Pancreas (tissue), 10 donors: ENCODE measurements at places on chromosomes 16 and 17. TPM values are rescaled to one million over a fixed set of nuclear protein-coding genes. Genes with fewer than 3 reads are reported as not detected.
A peak's percentile ranks its signal among the peaks of the same experiment; 100 is the strongest.

SLFN5 gene
- total RNA-seq, result 7.5 TPM

KRTAP3-2 gene
- not detected for total RNA-seq

UNC13D gene
- 10.4 TPM for total RNA-seq

GLP2R gene
- 0.66 TPM for total RNA-seq

SMIM5 gene
- total RNA-seq, result 0.55 TPM

CLEC18A gene
- total RNA-seq, result 0.28 TPM

SLC6A2 gene
- total RNA-seq, result 0.25 TPM

VAT1 gene
- total RNA-seq, result 78.6 TPM

ASPHD1 gene
- 7.6 TPM for total RNA-seq

SAMD14 gene
- 0.24 TPM for total RNA-seq

MARVELD3 gene
- total RNA-seq, result 11.7 TPM

GRCh38 chr17:50289278-50289677, 15.0 kb downstream of the TMEM92 start:
- no peaks in the 10 kb centered on the region for H3K27me3 ChIP-seq
- no peaks in the 10 kb centered on the region for H3K36me3 ChIP-seq
- H3K4me3 ChIP-seq, result no peak overlapping the region

DNA sequence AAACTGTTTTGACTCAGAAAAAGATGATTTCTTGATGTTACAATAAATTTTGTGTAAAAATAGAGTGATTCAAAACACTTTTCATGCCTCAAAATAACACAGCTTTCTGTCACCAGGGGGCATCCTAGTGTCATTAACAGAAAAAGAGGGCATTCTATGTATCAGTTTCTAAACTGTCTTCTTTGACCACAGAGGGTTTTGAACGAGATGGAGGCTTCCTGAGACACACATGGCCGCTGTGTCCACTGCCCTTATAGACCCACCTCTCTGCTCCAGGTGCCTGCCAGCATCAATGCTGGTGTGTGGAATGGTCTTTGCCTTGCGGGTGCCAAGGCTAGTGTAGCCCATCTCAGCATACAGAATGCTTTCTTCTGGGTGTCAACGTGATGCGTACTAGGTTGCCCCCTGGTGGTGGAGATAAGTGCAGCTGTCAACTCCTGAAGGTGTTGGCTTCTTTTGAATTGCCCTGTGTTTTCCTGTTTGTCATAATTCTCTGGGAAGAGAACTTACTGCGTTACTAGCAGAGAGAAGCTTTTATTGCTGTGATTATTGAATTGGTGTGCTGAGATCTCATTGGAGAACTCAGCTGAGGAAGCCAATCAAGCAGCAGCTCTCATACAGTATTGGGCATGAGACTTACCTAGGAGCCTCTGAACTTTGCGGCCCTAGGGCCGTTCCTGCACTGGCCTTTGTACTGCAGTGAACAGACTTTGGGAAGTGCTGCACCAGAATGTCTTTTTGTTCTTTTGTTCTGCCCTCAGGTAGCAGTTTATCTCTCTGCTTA, 38.6 kb downstream of the USP10 start:
- no peaks in the 10 kb centered on the region for H3K36me3 ChIP-seq
- H3K4me3 ChIP-seq, result no peak overlapping the region
- no peaks in the 10 kb centered on the region for H3K27me3 ChIP-seq
- H3K27ac ChIP-seq, result no peak overlapping the region
- peaks cover 5% of the 10 kb centered on the region for H3K4me1 ChIP-seq
- DNase-seq, result no peak

GRCh38 chr17:8574687-8575086, 55.8 kb downstream of the MYH10 start:
- H3K27ac ChIP-seq, result no peak overlapping the region
- no peaks in the 10 kb centered on the region for H3K27me3 ChIP-seq
- H3K36me3 ChIP-seq, result no peaks in the 10 kb centered on the region
- H3K4me3 ChIP-seq, result no peak overlapping the region

DNA sequence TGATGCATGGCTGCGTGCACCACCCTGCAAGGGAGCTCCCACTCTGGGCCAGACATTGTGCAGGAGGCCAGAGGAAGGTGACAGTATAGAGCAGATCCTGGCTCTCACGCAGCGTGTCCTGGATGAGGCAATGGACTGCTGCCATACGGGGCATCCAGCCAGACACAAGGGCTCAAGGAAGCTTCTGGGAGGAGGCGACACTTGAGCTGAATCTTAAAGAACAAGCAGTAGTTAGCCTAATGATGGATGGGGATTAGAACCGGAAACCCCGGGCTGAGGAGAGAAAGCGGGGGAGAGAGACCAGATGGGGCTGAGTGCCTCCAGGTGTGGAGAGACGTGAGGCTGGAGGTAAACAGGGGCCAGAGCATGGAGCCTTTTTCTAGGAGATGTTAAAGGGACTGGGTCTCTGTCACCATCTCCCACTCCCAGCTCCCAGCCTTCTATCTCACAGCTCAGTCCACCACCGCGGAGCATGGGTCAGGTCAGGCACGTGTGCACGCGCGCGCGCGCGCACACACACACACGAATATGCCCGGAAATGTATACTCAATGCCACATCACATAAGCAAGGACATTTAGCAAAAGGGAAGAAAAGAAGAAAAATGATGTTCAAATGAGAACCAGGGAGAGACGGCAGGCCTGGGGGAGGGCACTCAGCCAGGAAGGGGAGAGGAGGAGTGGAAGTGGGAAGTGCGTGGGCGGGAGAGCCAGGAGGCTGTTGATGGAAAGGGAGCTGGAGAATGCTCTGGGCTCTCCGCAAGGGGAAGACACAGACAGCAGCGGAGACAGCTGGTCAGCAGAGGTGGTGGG, 46.3 kb downstream of the CCDC42 start:
- no peaks in the 10 kb centered on the region for H3K27me3 ChIP-seq
- no peak overlapping the region for H3K4me3 ChIP-seq
- no peak for DNase-seq
- H3K4me1 ChIP-seq, result no peaks in the 10 kb centered on the region
- H3K36me3 ChIP-seq, result no peaks in the 10 kb centered on the region

DNA sequence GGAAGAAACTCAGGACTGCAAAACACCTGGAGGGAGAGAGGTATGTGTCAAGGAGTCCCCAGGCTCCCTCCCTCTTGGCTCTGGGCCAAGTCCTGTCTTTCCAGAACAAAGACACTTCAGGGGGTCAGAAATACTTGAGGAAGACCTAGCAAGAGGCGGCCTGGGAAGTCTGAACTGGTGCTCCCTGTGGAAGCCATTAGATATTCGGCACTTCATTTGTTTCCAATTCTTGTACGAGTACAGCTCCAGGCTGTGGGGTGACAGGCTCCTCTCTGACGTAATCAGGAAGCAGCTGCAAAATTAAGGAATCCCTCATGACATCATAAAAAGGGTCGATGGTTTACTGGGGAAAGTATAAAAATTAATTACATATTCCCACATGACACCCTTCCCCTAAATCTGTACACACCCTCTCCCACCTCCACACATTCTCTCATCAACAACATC, 108.7 kb downstream of the SMG6 start:
- H3K27ac ChIP-seq, result no peak overlapping the region
- no peak overlapping the region for H3K4me3 ChIP-seq
- H3K27me3 ChIP-seq, result no peaks in the 10 kb centered on the region
- no peak for DNase-seq

DNA sequence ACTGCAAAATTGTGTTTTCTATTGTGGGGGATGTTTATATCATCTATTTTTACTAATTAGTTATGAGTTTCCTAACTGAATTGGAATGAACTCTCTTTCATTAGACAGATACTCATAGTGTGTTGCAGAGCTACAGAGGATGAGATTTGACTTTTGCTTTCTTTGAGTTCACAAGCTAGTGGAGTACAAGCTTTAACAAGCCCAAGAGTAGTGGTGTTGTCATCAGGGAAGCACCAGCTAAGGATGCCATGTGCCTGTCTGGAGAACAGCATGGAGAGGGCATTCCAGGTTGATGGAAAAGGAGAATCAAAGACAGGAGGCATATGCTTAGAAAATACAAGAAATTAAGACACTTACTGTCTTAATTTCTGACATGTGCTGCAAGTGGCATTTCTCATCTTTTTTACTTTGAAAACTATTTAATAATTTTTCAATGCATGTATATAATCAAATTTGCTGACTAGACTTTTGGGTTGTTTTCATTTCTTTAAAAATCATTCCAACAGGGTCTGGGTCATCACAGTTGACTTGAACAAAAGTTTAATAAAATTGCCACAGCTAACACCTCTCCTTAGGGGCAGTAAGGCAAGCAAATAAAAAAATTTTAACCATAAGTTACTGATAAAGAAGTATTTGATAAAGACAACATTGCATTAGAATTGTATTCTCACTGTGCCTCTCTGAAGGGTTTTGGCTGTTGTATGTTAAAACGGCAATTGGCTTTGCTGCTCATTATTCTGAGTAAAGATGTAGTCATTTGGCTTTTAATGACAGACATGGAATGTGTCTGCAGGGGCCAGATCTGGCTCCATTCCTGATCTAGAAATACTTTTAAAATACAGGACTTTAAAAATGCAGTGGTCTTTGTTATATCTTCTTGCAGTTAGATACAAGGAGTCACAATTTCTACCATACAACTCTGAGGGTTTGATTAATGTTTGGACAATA, 323.7 kb upstream of the CDH11 start:
- no peaks in the 10 kb centered on the region for H3K36me3 ChIP-seq
- H3K27me3 ChIP-seq, result no peaks in the 10 kb centered on the region
- H3K4me3 ChIP-seq, result no peak overlapping the region
- DNase-seq, result no peak

GRCh38 chr17:37292429-37293139, 83.2 kb upstream of the C17orf78 start:
- no peaks in the 10 kb centered on the region for H3K27me3 ChIP-seq
- H3K4me3 ChIP-seq, result no peak overlapping the region
- H3K4me1 ChIP-seq, result peaks cover 19% of the 10 kb centered on the region
- no peaks in the 10 kb centered on the region for H3K36me3 ChIP-seq
- DNase-seq, result no peak
- H3K27ac ChIP-seq, result no peak overlapping the region

DNA sequence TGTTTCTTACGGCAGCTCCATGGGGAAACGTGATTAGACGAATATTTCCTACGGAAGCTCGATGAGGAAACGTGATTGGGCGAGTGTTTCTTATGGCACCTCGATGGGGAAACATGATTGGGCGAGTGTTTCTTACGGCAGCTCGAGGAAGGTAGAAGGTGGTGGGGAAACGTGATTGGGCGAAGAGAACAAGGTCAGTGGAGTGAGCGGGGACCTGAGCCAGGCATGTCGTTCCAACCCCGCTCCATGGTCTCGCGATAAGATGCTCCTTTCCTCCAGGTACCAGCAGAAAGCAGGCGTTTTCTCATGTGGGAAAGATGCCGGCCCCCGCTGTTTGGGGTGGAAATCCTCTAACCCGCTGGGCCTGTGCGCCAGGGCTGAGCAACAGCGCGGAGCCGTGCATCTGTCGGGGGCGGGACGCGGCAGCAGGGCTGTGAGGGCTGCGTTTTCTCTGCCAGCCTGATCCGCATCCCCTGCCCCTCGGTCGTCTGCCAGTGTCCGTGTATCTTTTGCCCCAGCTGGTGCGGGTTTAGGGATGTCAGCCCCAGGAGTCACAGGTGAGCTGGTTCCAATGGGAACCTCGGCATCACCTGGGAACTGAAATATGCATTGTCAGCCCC, 25.6 kb upstream of the DOC2B start:
- peak; percentile 52 for DNase-seq
- no peak overlapping the region for H3K27ac ChIP-seq
- H3K36me3 ChIP-seq, result peaks cover 18% of the 10 kb centered on the region
- H3K27me3 ChIP-seq, result no peaks in the 10 kb centered on the region
- no peak overlapping the region for H3K4me3 ChIP-seq

GRCh38 chr17:77496831-77497577, 356.2 kb downstream of the SEC14L1 start:
- no peak overlapping the region for H3K4me3 ChIP-seq
- H3K36me3 ChIP-seq, result no peaks in the 10 kb centered on the region
- no peaks in the 10 kb centered on the region for H3K4me1 ChIP-seq
- DNase-seq, result no peak

DNA sequence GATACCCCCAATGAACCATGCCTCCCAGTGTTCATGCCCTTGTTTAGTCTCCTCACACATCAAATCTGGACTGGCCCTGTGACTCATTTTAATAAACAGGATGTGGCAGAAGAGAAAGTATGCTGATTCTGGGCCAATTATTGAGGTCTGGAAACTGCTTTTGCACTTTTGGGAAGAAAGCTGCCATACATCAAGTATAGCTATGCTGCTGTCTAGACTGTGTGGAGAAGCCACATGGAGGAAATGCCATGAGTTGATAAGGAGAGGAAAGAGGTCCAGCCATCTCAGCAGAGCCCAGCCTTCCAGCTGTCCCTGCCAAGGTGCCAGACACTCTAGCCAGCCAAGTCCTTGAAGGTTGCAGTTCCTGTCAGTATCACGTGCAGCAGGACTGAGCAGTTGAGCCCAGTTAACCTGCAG, 16.7 kb downstream of the RPRML start:
- no peaks in the 10 kb centered on the region for H3K27me3 ChIP-seq
- H3K4me1 ChIP-seq, result no peaks in the 10 kb centered on the region
- H3K4me3 ChIP-seq, result no peak overlapping the region

- peaks cover 8% of the 10 kb centered on the region for H3K4me1 ChIP-seq
- DNase-seq, result no peak
- no peak overlapping the region for H3K4me3 ChIP-seq
- no peaks in the 10 kb centered on the region for H3K36me3 ChIP-seq
Observed at GRCh38 chr17:4580291-4580690, 4.0 kb upstream of the SMTNL2 start.

- peaks cover 10% of the 10 kb centered on the region for H3K36me3 ChIP-seq
- H3K4me1 ChIP-seq, result peaks cover 13% of the 10 kb centered on the region
- H3K27ac ChIP-seq, result peak overlapping the region; percentile 37
- DNase-seq, result peak; percentile 74
- H3K4me3 ChIP-seq, result no peak overlapping the region
Observed at GRCh38 chr17:82238472-82239201, 9.8 kb downstream of the SLC16A3 start.

GRCh38 chr16:81816793-81817210, 37.7 kb downstream of the PLCG2 start:
- H3K4me1 ChIP-seq, result no peaks in the 10 kb centered on the region
- H3K36me3 ChIP-seq, result no peaks in the 10 kb centered on the region
- H3K27ac ChIP-seq, result no peak overlapping the region
- H3K27me3 ChIP-seq, result no peaks in the 10 kb centered on the region

GRCh38 chr17:2068519-2069051, 13.7 kb downstream of the HIC1 start:
- no peaks in the 10 kb centered on the region for H3K36me3 ChIP-seq
- H3K4me1 ChIP-seq, result peaks cover 4% of the 10 kb centered on the region
- no peaks in the 10 kb centered on the region for H3K27me3 ChIP-seq
- H3K4me3 ChIP-seq, result no peak overlapping the region

DNA sequence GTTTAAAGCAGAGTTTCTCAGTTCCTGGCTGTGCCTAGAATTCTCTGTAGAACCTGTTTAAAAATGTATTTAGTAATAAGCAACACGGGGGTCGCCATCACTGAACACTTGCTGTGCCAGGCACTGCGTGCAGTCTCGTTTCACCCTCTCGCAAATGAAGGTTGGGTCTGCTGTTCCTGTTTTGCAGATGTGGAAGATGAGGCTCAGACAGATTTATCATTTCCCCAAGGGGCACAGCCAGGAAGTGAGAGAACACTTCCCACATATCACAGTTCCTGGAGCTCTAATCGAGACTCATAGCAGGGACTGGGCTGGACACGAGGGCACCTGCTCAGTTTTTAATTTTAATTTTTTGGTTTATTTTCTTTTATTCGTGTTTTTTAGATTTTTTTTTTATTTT, 122.7 kb downstream of the ABCC6 start:
- DNase-seq, result peak; percentile 3
- H3K4me3 ChIP-seq, result no peak overlapping the region
- H3K27ac ChIP-seq, result no peak overlapping the region
- H3K36me3 ChIP-seq, result no peaks in the 10 kb centered on the region

GRCh38 chr16:11370084-11370931, 25.0 kb downstream of the RMI2 start:
- H3K4me3 ChIP-seq, result no peak overlapping the region
- no peaks in the 10 kb centered on the region for H3K4me1 ChIP-seq
- H3K27ac ChIP-seq, result no peak overlapping the region
- no peaks in the 10 kb centered on the region for H3K36me3 ChIP-seq

- H3K4me3 ChIP-seq, result no peak overlapping the region
- H3K4me1 ChIP-seq, result no peaks in the 10 kb centered on the region
- no peak for DNase-seq
- no peaks in the 10 kb centered on the region for H3K27me3 ChIP-seq
Observed at GRCh38 chr16:79162977-79163376, 437.6 kb downstream of the MAF start.
